ENCODE measurements at places on chromosomes 2 and 18.
A peak's percentile ranks its signal among the peaks of the same experiment; 100 is the strongest.

- no peak for DNase-seq
These were observed 32.0 kb downstream of the NEDD4L start for GRCh38 chr18:58076052-58076451.

DNA sequence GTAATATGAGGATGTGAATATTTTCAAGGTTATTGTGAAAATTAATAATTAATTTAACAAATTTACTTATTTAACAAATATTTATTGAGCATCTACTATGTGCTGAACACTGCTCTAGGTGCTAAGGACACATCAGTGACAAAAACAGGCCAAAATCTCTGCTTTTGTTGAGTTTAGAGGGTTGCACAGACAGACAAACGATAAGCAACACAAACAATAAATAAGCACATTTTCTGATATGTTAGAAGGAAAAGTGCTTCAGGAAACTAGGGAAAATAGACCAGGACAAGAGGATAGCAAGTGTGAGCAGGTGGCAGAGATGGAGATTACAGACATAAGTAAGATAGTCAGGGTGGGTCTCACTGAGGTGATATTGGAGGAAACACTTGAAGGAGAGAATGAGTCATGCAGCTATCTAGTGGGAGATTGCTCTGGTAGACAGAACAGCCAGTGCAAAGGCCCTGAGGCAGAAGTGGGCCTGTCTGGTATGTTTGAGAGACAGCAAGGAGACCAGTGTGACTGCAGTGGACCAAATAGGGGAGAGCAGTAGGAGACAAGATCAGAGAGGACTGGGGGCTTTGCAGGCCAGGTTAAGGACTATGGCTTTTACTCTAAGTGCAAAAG is 38.3 kb downstream of the SFXN5 start:
- no peak for DNase-seq

GRCh38 chr18:10985689-10986088 is 163.7 kb downstream of the PIEZO2 start:
- DNase-seq, result no peak

GRCh38 chr2:20430461-20431300 is 16.2 kb upstream of the RHOB start:
- DNase-seq, result peak; percentile 84

DNA sequence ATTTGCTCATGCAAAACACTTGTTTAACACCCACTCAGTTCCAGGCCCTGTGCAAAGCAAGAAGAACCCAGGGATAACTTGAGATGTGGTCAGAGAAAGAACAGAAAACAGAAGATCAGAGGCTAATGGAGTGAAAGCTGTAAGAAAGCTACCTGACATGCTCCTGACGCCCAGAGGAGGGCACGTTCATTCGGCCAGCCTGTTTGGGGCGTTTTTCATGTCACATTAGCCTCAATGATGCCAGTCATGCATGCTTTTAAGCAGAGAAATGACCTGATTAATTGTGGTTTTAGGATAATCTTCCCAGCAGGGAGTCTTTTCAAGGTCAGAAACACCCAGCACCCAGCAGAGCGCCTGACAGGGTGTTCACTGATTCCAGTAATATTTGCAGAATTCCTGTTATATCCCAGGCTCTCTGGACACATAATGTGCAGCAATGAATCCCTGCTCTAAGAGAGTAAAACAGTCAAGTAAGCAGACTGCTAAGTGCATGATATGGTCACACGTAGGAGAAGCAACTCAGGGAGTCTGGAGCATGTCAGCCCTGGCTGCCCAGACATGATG is 320.0 kb downstream of the LRATD1 start:
- DNase-seq, result no peak

- DNase-seq, result no peak
These were observed 5.5 kb upstream of the ECEL1 start for GRCh38 chr2:232492963-232493700.

DNA sequence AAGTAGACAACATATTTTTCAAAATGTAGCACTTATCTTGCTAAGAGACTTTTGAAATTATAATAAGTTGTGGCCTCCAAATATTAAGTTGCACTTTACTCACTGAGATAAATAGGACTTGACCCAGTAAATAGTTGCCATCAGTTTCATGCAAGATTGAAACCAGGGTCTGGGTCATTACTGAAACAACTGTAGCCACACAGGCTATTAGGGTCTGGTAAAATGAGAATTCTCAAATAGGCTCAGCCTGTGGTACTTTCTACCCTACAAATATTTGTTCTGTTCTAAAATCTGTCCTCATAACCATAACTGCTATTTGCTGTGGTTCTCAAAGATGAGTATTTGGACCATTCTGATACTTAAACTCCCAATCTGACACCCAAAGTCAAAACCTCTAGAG is 115.4 kb upstream of the STK17B start:
- DNase-seq, result no peak

DNA sequence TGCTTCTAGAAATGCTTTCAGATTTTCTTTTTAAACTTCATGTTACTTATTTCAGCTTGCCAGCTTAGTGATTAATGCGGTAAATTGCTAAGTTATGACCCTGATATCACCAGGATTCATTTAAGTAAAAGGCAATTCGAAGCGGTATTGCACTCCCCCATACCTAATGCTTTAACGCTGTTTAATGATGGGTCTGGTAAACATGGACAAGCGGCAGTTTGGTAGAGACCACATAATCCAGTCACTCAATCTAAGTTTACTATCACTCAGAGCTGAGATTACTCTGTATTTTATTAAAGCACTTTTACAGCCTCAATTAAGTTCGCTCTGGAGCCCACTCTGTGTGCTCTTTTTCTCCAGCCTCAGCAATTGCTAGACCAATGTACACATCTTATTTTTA is 118.2 kb upstream of the SCN7A start:
- DNase-seq, result no peak

- no peak for DNase-seq
These were observed 112.5 kb downstream of the ATL2 start for GRCh38 chr2:38264396-38265221.

GRCh38 chr2:196214156-196214555 is 42.8 kb upstream of the STK17B start:
- no peak for DNase-seq

GRCh38 chr2:241617431-241618154 is 19.4 kb downstream of the THAP4 start:
- no peak for DNase-seq

DNA sequence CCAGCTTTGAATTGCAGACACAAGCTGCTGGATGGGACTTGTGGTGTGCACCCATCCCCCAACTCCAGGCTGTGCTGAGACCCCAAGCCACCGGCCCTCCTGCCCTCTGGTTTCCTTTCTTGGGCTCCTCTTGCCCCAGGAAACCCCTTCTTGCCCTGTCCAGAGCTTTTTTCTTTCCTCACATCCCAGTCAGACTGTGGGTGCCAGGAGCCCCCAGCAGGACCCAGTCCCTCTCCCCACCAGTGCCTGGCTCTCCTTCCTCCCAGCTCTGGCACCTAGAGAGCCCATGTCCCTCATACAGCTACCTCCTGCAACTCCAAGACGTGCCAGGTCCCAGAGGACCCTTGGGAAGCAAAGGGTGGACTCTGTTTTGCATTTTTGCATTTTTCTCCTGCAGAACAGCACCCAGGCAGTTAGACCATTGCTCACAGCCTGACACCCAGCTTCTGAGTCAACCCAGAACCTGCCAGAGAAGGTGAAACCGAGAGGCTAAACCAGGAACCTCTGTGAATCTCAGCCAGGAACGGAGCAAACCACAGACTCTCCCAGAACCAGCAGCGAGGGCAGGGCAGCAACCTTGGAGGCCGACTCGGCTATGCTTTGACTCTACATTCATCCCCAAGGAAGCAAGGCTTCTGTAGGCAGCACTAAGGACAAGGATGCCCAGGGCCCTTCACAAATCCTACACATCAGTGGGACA is 221.1 kb downstream of the ANAPC1 start:
- no peak for DNase-seq

DNA sequence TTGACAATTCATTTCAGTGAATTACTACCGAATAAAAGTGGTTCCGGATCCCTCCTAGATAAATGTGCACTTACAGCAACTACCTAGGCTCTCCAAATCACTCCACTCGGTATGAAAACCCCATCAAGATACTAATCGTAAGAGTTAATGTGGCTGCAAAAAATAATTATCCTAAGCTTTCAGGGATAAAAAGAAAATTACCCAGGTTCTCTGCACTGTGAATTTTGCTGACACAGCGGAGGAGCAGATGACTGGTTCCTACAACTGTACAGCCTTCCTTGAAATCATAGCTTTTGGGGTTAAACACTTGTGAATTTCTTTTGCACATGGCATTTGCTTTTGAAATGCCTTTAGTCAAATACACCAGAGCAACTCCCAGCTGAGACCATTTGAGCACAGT is 104.7 kb downstream of the CD226 start:
- DNase-seq, result no peak

DNA sequence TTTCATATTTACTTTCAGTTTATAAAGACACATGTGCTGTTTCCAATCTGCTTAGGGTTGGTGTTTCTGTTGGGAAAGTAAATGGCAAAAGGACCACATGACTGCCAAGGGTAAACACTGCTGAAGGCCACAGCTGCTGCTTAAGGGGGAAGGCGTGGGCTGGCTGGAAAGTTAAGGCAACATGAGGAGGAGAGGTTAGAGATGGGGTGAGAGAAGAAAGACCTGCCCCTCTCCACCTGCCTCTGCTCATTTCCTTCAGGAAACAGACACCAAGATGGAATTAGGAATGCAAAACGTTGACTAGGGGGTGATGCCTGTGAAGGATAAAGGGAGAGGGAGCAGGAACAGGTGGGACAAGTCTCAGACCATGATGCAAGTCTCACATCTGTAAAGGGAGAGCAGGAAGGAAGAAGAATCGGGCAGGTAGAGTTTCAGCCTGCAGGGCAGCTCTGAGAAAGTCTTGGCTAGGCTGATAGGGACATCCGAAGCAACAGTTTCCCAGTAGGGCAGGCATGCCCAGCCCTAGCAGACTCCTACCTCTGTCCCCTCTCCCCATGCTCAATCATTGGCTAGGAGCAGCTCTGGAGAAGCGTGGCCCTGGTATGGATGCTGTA is 86.0 kb downstream of the CDC42EP3 start:
- DNase-seq, result no peak

- no peak for DNase-seq
These were observed 59.3 kb upstream of the STPG4 start for GRCh38 chr2:47214385-47214784.

DNA sequence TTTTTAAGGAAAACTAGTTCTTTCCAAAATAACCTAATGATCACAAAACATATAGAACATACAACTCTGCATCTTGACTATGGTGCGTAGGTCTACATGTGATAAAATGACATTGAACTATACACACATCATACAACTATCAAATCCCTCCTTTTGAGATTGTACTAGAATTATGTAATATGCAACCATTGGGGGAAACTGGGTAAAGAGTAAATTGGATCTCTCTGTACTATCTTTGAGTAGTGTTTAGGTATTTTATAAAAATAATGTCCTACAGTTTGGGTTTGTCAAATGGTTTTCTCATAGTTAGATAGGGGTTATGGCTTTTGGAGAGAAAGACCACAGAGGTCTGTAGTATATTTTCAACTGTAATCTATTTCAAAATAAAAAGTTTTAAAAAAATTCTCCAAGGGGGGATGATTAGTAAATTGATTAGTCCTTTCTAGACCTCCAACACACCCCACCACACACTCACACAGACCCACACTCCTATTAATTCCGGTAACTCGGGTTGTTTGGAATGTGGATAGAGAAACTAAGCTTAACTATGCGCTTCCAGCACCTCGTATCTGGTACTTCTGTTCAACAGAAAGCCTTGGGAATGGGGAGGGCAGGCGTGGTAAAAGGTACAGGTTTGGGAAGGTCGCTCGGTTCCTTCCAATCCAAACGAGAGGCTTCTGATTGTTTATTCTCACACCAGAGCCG is 695 bp upstream of the BIRC6 start:
- no peak for DNase-seq

- DNase-seq, result no peak
These were observed 5.5 kb downstream of the ZNF396 start for GRCh38 chr18:35371412-35372195.

DNA sequence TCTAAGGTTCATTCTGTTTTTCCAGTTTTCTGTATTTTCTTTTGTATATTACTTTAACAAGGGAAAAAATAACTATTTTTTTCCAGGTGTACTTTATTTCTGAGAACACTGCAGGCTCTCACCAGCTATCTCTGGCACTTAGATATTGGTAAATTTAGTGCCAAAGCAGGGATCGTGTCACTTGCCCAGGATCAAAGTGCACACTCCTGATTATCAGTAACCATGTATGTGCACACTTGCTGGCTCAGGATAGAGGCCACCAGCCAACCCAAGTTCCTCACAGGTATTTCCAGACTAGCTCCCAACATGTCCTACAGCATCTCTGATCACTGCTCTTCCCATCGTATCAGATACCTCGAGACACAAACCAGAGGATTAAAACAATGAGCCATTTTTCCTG is 5.8 kb upstream of the FZD5 start:
- DNase-seq, result no peak

- DNase-seq, result no peak
These were observed 34.9 kb downstream of the CABLES1 start for GRCh38 chr18:23170137-23170536.

- no peak for DNase-seq
These were observed 36.5 kb downstream of the ANO7 start for GRCh38 chr2:241224851-241225438.

DNA sequence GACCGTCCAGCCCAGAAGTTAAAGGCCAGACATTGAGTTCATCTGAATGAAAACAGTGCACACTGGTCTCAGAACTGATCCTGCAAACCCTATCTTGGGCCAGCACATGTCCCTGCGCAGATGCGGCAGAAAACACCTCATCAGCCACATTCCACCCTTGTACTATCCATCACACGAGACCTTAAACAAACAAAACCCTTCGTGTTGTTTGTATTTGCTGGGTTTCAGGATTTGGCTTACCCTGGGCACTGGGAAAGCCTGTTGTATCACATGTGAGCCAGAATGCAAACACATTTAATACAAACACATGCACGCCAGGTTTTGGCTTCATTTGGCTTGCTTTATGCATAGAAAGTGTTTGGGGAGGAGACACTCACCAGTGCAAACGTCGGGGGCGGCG is 12.5 kb downstream of the WIPF1 start:
- no peak for DNase-seq

GRCh38 chr18:49812286-49813068 is 856 bp downstream of the ACAA2 start:
- DNase-seq, result no peak

- no peak for DNase-seq
These were observed 6.6 kb downstream of the ATOH8 start for GRCh38 chr2:85760371-85760770.

- DNase-seq, result no peak
These were observed 101.5 kb downstream of the ARHGAP15 start for GRCh38 chr2:143230506-143231253.

DNA sequence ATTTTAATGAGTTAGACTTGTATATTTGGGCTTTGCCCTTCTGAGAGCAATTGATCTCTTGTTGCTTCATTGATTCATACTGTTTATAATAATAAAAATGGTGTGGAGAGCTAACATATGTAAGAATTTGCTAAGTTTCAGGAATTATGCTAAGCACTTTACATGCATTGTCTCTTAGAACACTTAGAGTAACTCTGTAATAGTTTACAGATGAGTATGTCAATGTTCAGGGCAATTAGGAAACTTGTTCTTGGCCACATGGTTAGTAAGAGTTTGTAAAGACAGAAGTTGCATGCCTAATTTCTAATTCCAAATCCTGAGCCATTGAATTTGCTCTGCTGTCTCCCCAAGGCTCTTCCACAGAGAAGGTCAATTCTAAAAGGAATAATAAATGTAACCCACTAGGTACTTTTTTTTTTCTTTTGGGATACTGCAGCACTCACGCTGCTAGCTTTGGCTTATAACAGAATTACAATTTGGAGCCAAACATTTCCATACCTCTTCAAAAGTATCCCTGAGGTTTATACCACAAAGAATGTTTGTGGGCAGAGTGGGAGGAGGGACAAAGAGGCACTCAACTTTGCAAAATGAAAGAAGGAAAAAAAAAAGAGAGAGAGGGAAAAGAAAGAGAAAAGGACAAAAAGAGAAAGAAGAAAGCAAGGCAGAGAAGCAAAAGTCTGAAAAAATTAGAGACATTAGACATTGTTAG is 232.4 kb downstream of the CALCRL start:
- DNase-seq, result no peak

All from keratinocyte (primary cell).